ENCODE measurements at places on chromosomes 6 and 20. TPM values are rescaled to one million over a fixed set of nuclear protein-coding genes. Genes with fewer than 3 reads are reported as not detected.

SDHAF4 gene
- total RNA-seq = 8.9 TPM

RWDD2A gene
- 3.6 TPM for total RNA-seq

BPIFB4 gene
- not detected for total RNA-seq

KHDRBS2 gene
- not detected for total RNA-seq

PKIB gene
- total RNA-seq = 24.0 TPM

BPI gene
- not detected for total RNA-seq

LPA gene
- total RNA-seq = not detected

GCM1 gene
- total RNA-seq = 0.07 TPM

CST7 gene
- total RNA-seq = not detected

- DNase-seq = no peak
Observed at GRCh38 chr6:137497721-137498463, 3.7 kb upstream of the OLIG3 start.

GRCh38 chr20:39049148-39049547, 87.0 kb downstream of the DHX35 start:
- DNase-seq = no peak

- no peak for DNase-seq
Observed at GRCh38 chr20:49790077-49790798, 22.4 kb upstream of the SLC9A8 start.

DNA sequence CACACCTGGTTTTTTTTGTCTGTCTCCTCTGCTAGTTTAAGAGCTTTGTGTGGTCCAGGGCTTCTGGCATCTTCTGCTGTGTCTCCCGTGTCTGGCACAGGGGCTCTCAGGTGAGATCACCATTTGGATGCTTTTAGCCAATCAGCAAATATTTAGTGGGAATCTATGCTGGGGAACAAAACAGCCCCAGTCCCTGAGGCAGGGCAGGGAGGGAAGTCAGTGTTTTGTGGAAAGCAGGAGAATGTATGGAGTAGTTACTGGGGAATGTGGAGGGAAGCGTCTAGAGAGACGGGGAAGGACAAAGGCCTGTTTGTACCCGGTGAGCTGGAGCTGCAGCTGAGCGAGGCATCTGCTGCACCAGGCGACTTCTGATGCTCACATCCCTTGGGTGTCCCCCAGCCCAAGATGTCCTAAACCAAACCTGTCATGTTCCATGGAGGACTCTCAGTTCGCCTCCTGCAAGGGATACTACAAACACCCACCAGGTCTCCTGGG, 49.3 kb upstream of the NNAT start:
- no peak for DNase-seq

DNA sequence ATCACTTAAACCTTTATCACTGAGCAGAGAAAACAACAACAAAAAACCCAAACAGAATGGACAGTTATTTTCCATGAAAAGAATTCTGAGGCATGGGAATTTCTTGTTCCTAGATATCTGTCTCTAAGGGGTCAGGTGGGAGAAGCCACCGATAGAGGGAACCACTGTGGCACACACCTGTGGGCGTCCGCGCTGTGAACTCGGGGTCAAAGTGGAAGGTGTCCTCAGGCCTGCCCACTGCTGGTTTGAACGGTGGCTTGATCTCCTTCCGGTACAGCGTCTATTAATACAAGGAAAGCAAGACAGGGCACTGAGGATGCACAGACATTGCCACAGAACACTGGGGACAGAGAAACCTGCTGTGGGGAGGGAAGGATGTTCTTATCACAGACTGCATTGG, 76.5 kb upstream of the MPC1 start:
- no peak for DNase-seq

DNA sequence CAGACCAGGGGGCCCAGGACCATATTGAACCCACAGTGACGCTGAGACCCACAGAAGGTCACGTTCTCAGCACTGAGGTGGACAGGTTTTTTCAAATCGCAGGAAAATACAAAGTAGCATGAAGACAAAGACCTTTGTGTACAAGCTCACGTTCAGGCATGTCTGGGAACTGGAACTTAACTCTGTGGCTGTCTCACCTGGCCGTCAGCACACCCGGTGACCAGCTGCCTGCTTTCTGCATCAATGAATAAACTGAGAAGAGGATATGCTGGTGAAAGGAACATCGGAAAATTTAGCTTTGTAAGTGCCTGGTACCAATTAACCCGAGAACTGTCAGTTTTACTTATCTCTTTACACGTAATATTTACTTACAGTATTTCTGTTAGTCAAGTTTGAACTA, 36.5 kb downstream of the WDR27 start:
- no peak for DNase-seq

- peak; percentile 48 for DNase-seq
Observed at GRCh38 chr6:17907406-17908229, 79.8 kb downstream of the KIF13A start.

DNA sequence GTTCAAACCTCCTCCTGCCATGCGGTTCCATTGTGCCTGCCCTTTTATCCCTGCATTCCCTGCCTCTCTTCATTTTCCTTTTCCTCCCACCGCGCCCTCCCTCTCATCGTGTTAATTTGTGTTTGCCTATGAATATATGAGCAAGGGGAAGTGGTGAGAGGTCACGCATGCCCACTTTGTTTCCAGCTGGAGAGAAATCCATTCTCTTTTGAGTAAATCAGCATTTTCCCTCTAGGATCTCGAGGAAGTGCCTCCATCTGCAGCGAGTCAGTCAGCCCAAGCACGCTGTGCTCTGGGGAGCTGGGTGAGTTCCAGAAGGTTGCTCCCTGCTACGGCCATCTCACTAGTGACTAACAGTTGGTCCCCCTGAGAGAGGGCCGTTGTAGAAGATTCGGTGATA, 42.9 kb downstream of the CDH26 start:
- DNase-seq = no peak

- peak; percentile 85 for DNase-seq
Observed at GRCh38 chr6:31497531-31498476, at the start of gene MICB. TSS of gene MICB (plus strand) at chr6:31498145. CDS start at chr6:31498194, 49 bp downstream.

DNA sequence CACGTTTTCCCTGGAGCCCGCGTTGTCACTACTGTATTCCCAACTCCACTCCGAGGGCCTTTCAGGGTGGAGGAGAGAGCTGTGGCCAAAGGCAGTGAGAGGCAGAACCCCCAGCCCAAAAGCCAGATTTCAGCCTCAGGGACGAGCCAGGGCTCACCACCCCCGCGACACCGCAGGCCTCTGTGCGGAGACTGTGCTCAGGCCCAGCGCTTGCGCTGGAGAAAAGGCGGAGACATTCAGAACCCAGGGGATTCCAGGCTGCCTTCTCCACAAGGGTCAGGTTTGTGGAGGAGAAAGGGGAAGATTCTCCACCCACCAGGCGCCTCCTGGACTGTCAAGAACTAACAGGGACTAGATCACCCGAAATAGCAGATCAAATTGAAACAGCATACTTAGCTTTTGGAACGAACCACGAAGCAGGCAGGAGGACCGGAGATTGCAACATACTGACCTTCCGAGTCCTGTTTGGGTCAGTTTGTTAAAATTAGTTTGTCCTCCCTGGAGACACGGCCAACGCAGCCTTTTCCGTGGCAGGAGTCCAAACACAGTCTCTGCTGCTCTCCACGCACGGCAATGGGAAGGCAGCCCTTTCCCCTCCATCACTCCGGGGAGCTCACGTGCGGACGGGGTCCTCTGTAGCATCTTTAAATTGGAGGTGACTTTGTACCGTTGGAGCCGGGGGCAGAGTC, 14.4 kb downstream of the DLL1 start:
- no peak for DNase-seq
